Stimulated activated CD4-positive, alpha-beta T cell treated with anti-CD3 and anti-CD28 coated beads, Interleukin-4, amount 100 ng/mL, for 4 hours (primary cell): ENCODE measurements at places on chromosomes 3 and 15.
A peak's percentile ranks its signal among the peaks of the same experiment; 100 is the strongest.

DNA sequence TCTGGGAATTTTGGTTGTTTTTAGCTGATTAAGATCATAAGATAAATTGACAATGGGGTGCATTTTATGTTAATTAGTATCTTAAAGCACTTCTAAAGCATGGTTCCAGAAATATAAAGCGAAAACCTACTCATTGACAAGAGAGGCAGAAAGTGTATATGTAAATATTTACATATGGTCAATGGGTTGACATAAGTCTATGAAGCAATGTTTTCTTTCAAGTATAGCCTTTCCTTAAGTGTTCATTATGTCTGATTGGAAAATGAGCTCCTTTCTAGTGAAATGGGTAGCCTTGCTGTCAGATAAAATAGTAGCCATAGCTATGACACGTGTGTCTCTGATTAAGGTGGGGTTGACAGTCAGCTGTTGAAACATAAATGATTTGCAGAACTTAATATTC, 365.2 kb upstream of the AGTR1 start:
- DNase-seq, result no peak

DNA sequence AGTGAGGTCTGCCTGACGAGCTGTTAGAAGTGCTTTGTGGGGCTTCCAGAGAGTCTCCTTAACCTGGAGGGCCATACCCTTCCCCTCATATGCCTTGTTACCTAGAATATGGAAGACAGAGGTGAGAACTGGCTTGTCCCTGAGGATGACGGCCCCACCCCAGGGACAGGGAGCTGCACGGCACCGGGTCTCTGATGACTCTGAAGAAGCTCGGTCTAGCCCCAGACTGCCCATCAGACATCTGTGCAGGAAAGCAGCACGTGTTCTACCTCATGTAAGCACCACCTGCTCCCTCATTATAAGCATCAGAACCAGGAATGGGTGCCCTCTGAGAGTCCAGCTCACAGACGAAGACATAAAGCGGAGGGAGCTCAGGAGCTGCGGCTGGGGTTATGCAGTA, 18.0 kb downstream of the MYO5C start:
- DNase-seq, result no peak

GRCh38 chr3:138833899-138834595, 681 bp downstream of the PIK3CB start:
- peak; percentile 52 for DNase-seq

DNA sequence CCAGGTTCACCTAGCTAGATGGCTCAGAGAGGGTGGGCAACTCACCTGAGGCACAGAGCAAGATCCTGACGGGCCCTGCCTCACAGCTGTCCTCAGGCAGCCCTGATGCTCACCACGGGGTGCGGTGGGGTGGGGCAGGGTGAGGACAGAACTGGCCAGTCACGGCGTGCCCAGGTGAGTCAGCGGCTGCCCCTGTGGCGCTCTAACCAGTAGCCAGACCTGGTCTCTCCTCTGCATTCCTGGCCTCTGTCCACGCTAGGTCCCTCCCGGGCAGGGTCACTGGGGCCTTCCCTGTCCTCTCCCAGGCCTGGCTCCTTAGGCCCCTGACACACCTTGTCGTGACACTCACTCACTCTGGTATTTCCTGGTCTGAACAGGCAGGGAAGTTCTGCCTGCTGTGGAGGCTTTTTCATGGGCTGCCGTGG, 901 bp downstream of the ALS2CL start:
- no peak for DNase-seq

GRCh38 chr15:45884755-45885445, 250.1 kb downstream of the SQOR start:
- no peak for DNase-seq

DNA sequence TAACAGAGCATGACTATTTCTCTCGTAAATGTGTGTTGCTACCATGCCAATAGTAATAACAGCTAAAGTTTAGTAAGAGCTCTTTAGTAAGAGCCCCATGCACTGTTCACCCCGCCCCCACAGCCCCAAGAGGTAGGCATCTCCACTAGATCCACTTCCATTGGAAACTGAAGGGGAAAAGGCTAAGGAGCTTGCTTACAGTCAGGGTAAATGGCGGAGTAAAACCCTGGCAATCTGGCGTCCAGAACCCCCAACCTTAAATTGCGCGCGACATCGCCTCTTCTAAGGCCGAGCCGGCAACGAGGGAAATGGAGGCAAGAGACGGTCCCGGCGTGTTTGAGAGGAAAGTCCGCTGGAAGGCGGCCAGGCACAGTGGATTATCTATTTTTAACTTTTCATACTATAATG, 654 bp upstream of the C3orf38 start:
- peak; percentile 7 for DNase-seq

GRCh38 chr15:64284042-64284441, 71.9 kb downstream of the CSNK1G1 start:
- DNase-seq, result no peak
